ENCODE measurements at places on chromosomes 4 and X.

DNA sequence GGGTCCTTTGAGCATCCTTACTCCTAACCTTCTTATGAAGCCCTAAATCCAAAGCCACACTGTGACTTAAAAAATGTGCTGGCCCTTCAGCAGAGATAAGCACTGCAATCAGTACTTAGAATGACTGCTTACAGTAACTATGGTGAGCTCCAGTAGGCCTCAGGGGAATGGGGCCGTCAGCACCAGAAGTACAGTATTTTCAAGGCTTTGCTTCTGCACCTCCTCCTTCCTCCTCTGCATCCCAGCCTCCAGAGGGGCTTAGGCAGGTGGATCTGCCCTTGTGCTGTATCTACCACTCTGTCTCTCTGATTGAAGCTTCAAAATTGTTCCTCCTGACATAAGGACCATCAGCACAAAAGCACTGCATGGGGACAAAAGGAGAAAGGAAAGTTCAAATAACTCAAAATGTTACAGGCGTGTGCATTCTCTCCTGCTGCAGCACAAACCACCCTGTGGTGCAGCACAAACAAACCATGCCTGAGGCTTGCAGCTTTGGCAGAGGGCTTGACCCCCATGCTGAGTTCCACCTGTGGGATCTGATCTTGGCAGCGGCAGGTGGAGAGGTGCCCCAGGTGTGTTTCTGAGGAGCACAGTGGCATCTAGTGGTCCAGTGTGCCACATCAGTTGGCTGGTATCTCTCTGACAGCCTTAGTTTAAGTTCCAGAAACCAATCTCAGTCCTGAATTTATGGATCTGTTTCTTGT is 164.7 kb downstream of the SOWAHB start:
- DNase-seq, result no peak

GRCh38 chr4:120842031-120842430 is 80.5 kb downstream of the PRDM5 start:
- no peak for DNase-seq

DNA sequence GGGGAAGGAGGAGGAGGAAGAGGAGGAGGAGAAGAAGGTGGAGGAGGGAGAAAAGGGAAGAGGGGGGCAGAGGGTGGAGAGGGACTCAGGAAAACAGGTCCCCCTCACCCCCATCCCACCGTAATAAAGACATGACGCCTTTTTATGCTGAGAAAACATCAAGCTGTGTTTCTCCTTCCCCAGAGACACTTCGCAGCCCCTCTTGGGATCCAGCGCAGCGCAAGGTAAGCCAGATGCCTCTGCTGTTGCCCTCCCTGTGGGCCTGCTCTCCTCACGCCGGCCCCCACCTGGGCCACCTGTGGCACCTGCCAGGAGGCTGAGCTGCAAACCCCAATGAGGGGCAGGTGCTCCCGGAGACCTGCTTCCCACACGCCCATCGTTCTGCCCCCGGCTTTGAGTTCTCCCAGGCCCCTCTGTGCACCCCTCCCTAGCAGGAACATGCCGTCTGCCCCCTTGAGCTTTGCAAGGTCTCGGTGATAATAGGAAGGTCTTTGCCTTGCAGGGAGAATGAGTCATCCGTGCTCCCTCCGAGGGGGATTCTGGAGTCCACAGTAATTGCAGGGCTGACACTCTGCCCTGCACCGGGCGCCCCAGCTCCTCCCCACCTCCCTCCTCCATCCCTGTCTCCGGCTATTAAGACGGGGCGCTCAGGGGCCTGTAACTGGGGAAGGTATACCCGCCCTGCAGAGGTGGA is 45.3 kb upstream of the SHOX start:
- peak; percentile 34 for DNase-seq

- DNase-seq, result no peak
These were observed 111.1 kb downstream of the NFKB1 start for GRCh38 chr4:102612210-102612609.

DNA sequence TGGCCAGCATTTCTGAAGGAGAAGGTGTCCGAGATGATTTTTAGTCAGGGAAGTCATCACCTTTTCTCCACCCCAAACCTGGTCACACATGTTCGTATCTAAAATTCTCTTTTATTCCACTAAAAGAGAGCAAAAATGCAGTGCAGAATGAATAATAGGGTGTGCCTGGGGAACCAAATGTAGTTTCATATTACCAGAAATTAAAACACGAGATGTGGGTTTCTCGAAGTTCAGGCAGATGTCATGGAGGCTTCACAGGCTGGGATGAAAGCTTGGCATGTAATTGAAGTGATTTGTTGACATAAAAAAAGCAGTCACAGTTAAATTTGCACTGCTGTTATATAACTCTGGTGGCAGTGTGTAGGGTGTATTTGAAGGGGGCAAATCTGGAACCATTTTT is 165.5 kb upstream of the PDE5A start:
- no peak for DNase-seq

- no peak for DNase-seq
These were observed 548.2 kb upstream of the FAT1 start for GRCh38 chr4:187271848-187272247.
